ENCODE measurements at places on chromosomes 13 and 19.

GRCh38 chr13:46340631-46341111, 46.4 kb downstream of the RUBCNL start:
- no peak for DNase-seq

- peak; percentile 41 for DNase-seq
These were observed 6.8 kb upstream of the ECH1 start for GRCh38 chr19:38838208-38838985.

- no peak for DNase-seq
These were observed 35.3 kb downstream of the CEBPG start for GRCh38 chr19:33408538-33409434.

DNA sequence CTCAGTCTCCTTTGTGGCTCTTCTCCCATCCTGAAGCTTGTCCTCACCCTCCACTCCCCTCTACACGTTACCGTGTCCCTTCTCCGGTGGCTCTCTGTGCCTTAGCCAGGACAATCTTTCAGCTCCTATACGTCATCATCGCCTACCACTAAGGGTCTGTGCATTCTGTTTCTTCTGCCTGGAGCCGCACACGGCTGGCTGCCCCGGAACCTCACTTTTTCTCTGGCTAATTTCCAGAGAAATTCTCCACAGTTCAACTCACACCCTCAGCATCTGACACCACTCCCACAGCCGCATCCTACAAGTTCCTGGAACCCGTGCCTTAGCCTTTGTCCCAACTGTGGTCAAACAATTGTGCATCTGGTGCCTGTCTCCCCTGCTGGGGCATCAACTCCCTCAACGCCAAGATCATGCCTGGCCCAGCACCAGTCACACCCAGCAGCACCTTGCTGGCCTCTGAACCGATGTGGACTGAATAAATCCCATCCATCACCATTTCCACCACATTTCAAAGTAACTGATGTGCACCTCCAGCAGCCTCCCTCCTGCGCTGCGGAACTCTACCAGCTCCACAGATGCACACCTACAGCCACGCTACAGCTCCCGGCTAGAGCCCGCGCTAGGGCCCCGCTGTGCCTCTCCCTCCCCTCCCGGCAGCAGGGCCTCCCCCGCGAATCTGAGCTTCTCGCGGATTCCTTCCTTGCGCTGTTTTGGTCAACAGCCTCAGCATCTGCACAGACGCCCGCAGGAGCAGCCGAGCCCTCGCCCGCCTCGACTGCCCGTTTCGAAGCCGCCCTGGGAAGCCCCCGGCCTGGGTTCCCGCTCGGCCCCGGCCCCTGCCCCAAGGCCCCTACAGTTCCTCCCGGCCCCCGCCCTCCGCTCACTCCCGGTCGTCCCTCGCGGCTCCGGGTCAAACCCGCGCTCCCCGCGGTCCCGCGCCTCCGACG, 689 bp downstream of the DCUN1D2 start:
- DNase-seq, result no peak

DNA sequence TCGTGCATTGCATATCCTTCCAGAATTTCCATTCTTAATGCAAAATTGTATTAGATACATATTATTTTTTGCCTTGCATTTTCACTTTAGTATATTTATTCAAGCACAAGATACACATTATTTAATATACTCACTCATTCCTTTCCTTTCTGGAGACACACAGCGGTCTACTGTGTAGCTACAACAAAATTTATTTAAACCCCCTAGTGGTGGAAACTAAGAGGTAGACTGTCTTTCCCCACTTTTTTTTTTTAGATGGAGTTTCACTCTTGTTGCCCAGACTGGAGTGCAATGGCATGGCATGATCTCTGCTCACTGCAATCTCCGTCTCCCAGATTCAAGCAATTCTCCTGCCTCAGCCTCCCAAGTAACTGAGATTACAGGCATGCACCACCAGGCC, 2040.3 kb upstream of the PCDH20 start:
- DNase-seq, result no peak

DNA sequence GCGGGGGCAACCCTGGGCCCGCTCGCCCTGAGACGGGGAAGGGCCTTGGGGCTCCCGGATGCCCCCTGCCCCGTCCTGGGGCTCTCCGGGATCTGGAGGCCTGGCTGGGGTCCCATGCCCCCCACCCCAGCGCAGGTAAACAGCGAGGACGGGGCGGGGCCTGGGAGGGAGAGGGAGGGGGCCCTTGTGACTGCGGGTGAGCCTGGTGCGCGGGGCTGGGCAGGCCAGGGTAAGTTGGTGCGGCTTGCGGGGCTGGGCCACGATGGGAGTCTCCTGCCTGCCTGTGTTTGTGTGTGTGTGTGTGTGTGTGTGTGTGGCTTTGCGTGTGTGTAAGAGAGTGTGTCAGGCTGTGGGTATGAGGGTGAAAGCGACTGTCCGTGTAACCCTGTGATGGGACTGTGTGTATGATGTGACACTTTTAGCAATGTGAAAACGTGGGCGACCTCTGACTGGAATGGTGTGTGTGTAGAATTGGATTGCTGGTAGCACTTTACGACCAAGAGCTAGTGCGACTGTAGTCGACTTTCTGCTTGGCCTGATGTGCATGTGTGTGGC, 426 bp downstream of the KLC3 start:
- peak; percentile 81 for DNase-seq

GRCh38 chr19:16531380-16531669, 10.9 kb downstream of the CHERP start:
- DNase-seq, result peak; percentile 67

- DNase-seq, result no peak
These were observed 240.4 kb downstream of the KLF12 start for GRCh38 chr13:73893833-73894232.

GRCh38 chr13:33727297-33728083, 90.5 kb upstream of the RFC3 start:
- no peak for DNase-seq

GRCh38 chr13:49569993-49570689, 15.2 kb downstream of the RCBTB1 start:
- no peak for DNase-seq

DNA sequence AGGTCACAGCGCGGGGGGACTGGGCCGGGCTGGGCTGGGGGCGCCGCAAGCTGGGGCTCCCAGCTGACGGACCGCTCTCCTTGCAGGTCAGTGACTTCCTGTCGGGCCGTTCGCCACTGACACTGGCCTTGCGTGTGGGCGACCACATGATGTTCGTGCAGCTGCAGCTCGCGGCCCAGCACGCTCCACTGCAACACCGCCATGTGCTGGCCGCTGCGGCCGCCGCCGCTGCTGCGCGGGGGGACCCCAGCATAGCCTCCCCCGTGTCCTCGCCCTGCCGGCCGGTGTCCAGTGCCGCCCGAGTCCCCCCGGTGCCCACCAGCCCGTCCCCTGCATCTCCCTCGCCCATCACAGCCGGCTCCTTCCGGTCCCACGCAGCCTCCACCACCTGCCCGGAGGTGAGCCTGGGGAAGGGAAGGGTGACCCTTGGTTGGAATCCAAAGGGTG, 5.7 kb downstream of the MIDN start:
- DNase-seq, result no peak

DNA sequence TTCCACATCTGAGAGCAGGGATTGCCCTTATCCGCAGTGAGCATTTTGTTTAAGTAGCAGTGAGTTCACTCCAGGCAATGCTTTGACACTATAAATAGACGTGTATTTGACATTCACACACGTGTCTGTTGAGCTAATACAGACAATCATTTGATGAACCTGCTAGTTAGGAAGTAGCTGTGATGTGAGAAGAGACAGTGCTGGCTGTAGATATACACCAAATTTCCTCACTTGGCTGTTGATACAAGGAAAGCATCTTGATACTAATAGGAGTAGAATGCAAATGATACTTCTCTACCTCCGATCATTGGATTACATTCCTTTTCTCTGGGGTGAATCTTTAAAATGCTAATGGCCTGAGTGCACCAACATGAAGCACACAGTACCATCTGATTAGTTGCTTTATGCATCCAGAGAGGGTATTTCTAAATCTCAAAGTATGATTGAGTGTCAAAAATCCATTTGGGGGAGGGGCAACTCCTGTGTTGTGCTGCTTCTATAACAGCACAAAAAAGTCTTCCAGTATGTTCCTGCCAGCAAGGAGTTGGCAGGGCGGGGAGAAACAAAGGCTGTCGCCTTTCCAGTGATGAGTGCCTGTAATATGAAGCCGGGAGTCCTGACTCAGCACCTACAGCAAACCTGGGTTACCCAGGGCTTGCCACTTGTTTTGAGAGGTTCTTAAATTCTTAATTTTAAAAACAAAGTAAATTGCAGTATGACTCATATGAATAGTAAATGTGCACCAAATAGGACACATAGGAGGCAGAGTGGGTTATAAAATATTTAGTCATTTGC, 7.0 kb downstream of the CUL4A start:
- peak; percentile 89 for DNase-seq

DNA sequence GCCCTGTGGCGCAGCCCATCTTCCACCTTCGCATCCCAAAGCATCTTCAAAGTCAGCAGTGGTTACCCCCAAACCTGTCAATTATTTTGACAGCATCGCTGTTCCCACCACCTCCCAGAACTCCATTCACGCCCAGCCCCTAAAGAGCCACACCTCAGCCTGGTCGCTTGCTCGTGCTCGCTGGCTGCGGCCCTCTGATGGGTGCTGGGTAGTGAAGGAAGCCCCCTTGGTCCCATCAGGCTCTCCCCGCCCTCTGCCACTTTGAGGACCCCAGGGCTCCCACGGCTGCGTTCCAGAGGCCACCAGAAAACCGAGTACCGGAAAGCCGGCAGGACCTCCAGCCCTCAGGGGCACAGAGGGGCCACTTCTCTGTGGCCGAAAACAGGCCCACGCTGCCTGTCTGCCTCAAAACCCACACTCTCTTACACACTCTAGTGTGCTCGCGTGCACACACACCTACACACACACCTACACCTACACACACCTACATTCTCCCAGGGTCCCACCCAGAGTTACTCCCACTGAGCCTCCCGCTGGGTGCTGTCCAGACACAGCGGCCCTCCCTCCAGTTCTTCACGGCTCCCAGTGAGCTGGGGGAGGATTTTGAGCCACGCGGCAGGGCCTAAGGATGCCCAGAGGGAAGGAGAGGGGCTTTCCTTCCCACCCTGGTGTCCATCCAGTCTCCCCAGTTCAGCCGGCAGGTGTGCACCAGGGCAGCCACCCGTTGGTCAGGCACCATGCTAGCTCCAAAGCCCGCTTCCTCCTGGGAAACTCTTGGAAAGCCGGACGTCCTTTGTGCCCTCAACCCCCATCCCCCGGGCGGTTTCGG, 1.9 kb downstream of the VSTM2B start:
- no peak for DNase-seq

DNA sequence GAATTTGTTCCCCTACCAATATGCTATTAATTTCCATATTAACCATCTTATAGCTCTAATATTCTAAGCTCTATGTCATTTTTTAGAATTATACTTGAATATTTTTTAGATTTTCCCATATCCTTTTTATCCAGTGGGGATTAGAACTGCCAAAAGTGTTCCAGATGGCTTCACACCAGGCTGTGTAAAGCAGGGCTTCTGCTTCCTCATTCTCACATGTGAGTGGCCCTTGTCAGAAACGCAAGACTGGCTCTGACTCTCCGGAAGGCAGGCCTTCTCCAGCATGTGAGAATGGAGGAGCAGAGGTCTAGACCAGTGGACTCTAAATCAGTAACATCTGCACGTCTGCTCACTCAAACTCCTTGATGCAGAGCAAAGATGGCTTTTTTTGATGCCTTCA, 650.1 kb downstream of the FGF9 start:
- DNase-seq, result no peak

GRCh38 chr19:2524840-2525723, 49.2 kb downstream of the GADD45B start:
- DNase-seq, result peak; percentile 84

DNA sequence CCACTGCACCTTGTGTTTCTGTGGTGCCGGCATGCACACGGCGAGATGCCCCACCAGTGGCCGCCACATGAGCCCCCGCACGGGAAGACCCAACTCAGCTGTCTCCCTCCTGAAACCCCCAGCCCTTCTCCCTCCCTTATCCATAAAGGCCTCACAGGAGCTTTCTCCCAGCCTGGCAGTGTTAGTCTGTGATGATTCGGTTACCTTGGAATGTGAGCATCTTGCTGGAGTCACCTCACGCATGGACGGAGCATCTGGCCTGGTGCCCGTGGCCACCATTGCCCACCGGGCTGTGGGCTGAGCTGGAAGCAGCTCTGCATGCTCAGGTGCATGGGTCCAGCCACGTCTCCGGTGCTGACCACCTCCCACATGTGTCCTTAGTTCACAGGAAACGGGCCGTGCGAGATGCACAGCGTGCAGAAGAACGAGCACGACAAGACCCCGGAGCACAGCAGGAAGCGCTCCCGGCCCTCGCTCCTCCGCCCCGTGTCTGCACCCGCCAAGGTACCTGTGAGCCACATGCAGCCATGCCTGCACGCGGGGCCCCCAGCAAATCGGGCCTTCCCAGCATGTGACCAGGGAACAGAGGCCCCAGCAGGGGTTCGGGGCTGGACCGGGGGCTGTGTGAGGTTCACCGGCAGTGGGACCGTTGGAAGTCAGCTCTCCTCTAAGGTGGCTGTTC, 22.0 kb downstream of the SIN3B start:
- DNase-seq, result peak; percentile 78

- no peak for DNase-seq
These were observed 298.7 kb downstream of the HS6ST3 start for GRCh38 chr13:96388598-96388997.

DNA sequence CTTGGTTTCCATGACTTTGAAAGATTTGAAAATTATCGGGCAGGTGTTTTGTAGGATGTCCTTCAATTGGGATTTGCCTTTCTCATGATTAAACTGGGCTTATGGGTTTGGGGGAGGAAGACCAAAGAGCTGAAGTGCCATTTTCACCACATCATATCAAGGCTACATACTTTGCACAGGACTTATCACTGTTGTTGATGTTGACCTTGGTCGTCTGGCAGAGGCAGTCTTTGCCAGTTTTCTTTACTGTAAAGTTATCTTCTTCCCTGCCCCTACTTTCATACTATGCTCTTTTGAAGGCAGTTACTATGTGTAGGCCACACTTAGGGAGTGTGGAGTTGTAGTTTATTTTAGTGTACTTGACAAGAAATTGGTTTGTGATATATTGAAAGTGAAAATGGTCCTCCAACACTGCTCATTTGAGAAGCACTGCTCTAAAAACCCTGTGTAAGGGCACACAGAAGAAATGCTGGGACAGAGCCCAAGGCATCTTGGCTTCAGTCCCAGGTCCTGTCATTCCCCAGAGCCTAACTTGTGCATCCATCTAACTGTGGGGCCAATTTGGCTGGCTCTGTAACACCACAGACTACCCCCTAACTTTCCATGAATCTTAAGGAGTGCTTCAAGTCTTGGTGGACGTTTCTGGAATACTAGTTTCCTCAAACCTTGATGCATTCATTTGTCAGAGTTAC, 384.9 kb downstream of the KCNRG start:
- no peak for DNase-seq

GRCh38 chr19:33343301-33343700, 30.2 kb upstream of the CEBPG start:
- DNase-seq, result no peak

GRCh38 chr13:29355029-29355428, 240.5 kb downstream of the SLC7A1 start:
- no peak for DNase-seq

GRCh38 chr13:100809129-100809390, 134.5 kb upstream of the TMTC4 start:
- no peak for DNase-seq
